ENCODE measurements at places on chromosomes 12 and 14.

DNA sequence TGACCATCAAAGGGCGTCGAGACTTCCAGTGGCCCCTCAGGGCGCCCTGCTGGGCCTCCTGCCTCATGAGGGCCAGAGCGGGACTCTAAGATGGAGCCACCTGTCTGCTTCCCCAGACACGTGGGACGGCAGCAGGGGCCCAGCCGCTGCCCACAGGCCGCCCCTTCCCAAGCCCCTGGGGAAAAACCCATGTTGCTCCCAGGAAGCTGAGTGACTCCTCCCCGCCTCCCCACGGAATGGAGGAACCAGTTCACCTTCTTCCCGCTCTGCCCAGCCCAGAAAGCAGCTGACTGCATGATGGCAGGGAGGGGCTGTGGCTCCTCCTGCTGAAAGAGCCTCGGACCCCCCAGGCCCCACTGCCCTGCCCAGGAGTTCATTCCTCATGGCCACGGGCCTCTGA, 14.9 kb downstream of the RAB35 start:
- DNase-seq: no peak

DNA sequence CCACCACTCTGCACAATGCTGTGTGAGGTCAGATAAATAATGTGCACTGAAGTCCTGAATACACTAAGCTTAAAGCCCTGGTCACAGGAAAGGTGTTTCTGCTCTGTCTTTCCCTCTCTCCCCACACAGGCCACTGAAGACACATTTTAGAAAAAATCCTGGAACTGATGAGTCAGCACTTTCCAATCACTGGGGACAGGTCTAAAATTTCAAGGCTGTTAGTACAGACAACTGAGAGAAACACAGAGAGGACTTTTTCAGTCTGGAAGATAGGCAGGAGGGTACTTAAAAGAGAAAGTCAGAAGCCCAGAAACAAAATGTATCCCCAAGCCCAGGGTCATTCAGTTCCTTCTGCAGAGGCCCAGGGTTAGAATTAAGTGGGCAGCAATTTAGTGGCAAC, 333.9 kb upstream of the CCDC196 start:
- no peak for DNase-seq

- DNase-seq: no peak
These were observed 101.3 kb downstream of the TMX1 start for GRCh38 chr14:51341338-51341737.

DNA sequence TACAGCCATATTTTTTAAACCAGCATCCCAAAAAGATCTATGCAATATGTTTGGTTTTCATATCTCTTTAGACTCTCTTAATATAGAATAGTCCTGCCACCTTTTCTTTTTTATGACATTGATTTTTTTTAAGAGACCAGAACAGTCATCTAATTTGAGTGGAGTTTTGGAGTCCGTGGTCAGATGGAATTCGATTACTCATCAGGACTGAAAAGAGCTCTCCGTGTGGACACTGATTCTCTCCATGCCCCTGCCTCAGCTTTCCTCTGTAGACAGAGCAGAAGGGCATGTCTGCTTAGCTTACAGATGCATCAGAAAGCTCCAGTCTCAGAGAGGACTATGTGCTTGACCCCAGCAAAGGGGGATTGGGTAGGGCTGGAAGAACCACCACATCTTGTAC, 27.8 kb downstream of the SMCO2 start:
- DNase-seq: no peak
